Tibial artery (tissue), 4 donors: ENCODE measurements at places on chromosomes 1 and 21.
A peak's percentile ranks its signal among the peaks of the same experiment; 100 is the strongest.

DNA sequence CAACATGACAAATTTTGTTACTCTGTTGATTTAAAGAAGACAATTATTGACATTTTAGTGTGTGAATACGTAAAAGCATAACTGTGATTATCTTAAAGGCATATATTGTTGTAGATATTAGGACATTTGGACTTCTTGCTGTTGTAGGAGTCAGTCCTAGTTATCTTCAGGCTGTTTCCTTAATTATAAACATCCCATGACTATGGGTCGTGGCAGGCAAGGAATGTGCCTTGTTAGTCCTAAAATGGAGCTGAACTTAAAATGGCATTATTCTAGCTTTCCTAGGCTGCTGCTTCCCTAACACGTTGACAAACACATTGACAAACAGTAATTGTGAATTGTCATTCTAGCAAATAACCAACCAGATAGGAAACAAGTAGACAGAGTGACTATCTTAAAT, 4.4 kb upstream of the MPZL1 start:
- no peak for DNase-seq
- no peaks in the 10 kb centered on the region for H3K36me3 ChIP-seq
- H3K27me3 ChIP-seq, result no peaks in the 10 kb centered on the region
- H3K4me1 ChIP-seq, result no peaks in the 10 kb centered on the region
- H3K4me3 ChIP-seq, result no peak overlapping the region
- no peak overlapping the region for H3K27ac ChIP-seq

DNA sequence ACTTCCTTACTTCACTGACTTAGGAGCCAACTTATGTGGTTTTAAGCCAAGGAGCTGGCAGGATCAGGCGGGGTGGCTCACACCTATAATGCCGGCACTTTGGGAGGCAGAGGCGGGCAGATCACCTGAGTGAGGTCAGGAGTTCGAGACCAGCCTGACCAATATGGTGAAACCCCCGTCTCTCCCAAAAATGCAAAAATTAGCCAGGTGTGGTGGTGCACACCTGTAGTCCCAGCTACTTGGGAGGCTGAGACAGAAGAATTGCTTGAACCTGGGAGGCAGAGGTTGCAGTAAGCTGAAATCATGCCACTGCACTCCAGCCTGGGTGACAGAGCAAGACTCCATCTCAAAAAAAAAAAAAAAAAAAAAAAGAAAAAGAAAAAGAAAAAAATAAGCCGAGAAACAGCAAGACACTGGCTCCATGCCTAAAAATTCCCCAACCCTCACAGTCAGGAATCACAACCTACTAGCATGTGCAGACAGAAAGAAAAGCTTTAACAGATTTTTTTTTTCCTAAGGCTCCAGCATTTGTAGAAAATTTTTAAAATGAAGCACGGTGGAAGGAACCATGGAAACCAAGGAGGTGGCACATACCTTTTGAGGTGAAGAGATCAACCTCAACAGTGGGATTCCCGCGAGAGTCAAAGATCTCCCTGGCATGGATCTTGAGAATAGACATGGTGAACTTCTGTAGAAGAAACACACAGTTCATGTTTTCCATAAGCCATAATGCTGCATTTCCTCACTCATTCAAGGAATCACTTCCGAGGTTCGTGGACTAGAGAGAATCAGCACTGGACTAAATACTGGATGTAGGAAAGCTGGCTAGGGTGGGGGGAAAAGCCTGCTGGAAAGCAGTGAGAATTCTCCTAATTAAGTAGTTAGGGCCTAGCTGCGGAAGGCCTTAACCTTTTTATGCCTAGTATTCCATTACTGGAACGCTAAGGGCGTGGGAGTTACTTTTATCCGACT, 4.0 kb downstream of the ENO1 start:
- peaks cover 39% of the 10 kb centered on the region for H3K36me3 ChIP-seq
- peaks cover 59% of the 10 kb centered on the region for H3K4me1 ChIP-seq
- H3K27ac ChIP-seq, result peak overlapping the region; percentile 97
- H3K4me3 ChIP-seq, result no peak overlapping the region
- no peaks in the 10 kb centered on the region for H3K27me3 ChIP-seq

GRCh38 chr1:226738995-226739695, at the start of gene ITPKB:
Gene ITPKB, minus strand, starts transcription at chr1:226739282. Its CDS starts 1,824 bp downstream, at chr1:226737458.
- peak; percentile 56 for DNase-seq
- H3K4me1 ChIP-seq, result peaks cover 40% of the 10 kb centered on the region
- H3K27me3 ChIP-seq, result no peaks in the 10 kb centered on the region

DNA sequence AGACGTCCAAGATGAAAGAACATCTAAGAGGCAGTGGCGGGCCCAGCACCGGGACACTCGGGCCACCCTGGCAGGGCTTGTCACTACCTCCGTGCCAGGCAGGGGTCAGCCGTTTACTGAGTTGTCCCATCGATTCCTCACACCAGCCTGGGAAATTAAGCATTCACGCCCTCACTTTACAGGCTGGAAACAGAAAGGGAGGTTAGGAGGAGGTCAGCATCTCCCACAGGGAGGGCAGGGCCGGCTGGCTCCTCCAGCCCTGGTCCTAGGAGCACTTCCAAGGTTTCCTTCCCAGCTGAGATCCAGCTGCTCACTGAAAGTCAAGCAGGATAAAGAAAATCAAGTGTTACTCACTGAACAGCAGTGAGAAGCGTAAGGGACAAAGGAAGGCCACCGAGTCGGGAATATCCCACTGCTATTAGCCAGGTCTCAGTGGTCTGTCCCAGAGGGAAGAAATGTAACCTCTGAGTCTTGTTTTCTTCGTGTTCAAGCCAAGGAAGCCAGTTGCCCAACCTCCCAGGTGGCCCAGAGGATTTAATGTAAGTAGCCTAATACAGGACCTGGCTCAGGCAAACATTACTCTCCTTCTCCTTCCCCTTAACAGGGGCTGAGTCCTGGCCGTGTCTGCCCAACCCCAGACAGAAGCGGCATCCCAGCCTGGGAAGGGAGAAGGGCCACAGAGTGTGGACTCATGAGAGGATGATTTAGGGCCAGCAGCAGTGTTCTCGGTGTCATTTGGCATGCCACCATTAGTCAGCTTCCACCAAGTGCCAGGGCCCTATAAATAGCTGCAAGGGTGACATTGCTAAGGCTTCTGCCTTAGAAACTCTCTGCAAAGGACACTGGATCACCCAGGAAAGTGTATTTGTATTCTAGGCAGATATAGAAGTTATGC, 203.1 kb upstream of the GALNT2 start:
- peaks cover 6% of the 10 kb centered on the region for H3K4me1 ChIP-seq
- no peaks in the 10 kb centered on the region for H3K27me3 ChIP-seq
- DNase-seq, result peak; percentile 65
- no peaks in the 10 kb centered on the region for H3K36me3 ChIP-seq

DNA sequence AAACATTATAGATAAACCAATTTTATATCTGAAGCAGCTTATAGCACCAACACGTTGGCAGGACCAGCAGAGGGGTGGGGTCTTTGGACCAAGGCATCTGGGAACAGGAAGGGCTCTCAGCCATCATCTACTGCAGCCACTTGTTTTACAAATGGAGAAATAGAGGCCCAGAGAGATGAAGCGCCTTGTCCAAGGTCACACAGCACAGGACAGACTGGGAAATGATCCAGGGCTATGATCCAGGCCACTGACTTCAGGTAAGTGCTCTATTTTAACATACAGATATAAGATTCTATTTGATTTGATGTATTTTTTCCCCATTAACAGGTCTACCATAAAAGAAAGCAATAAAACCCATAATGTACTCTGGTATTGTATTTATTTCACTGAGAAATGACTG, 16.9 kb downstream of the GADD45A start:
- DNase-seq, result no peak
- no peaks in the 10 kb centered on the region for H3K27me3 ChIP-seq
- no peaks in the 10 kb centered on the region for H3K4me1 ChIP-seq
- no peak overlapping the region for H3K4me3 ChIP-seq

- H3K27ac ChIP-seq, result no peak overlapping the region
- no peaks in the 10 kb centered on the region for H3K4me1 ChIP-seq
- H3K36me3 ChIP-seq, result no peaks in the 10 kb centered on the region
These were observed 324.2 kb downstream of the SEC16B start for GRCh38 chr1:177645491-177646190.

- no peaks in the 10 kb centered on the region for H3K27me3 ChIP-seq
- H3K36me3 ChIP-seq, result no peaks in the 10 kb centered on the region
- H3K4me3 ChIP-seq, result no peak overlapping the region
These were observed 170.4 kb upstream of the ZC3H12A start for GRCh38 chr1:37303884-37304574.

GRCh38 chr1:168408884-168409283, 128.2 kb downstream of the TBX19 start:
- no peaks in the 10 kb centered on the region for H3K36me3 ChIP-seq
- no peak overlapping the region for H3K27ac ChIP-seq
- H3K4me3 ChIP-seq, result no peak overlapping the region

- no peaks in the 10 kb centered on the region for H3K27me3 ChIP-seq
- H3K4me1 ChIP-seq, result peaks cover 20% of the 10 kb centered on the region
- H3K36me3 ChIP-seq, result no peaks in the 10 kb centered on the region
- no peak for DNase-seq
These were observed 283.5 kb upstream of the SGIP1 start for GRCh38 chr1:66250478-66250877.

GRCh38 chr1:119275145-119276134, 93.1 kb upstream of the HAO2 start:
- no peaks in the 10 kb centered on the region for H3K36me3 ChIP-seq
- no peak overlapping the region for H3K27ac ChIP-seq
- H3K4me3 ChIP-seq, result no peak overlapping the region
- H3K27me3 ChIP-seq, result no peaks in the 10 kb centered on the region

DNA sequence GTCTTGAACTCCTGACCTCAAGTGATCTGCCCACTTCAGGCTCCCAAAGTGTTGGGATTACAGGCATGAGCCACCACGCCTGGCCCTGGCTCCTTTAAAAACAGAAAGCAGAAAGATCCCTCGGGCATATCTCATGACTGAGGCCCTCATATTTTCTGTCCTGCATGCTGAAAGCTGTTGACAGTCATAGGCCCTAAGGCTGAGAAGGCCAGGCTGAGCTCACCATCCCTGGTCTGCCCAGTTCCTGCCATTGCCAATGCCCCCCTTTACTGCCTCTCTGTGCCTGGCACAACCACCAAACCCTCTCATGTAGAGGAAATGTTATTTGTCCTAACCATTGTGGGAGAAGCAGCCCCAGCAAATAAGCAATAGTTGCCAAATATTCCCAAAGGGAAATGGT, 12.7 kb downstream of the CD34 start:
- H3K27ac ChIP-seq, result no peak overlapping the region
- no peak for DNase-seq
- no peaks in the 10 kb centered on the region for H3K4me1 ChIP-seq

GRCh38 chr1:207424570-207425131, 29.5 kb upstream of the CR2 start:
- no peak for DNase-seq
- H3K4me1 ChIP-seq, result no peaks in the 10 kb centered on the region
- H3K27me3 ChIP-seq, result no peaks in the 10 kb centered on the region
- no peak overlapping the region for H3K27ac ChIP-seq

GRCh38 chr1:211420845-211421454, 71.0 kb downstream of the RD3 start:
- no peak overlapping the region for H3K27ac ChIP-seq
- DNase-seq, result no peak
- no peak overlapping the region for H3K4me3 ChIP-seq
- H3K4me1 ChIP-seq, result no peaks in the 10 kb centered on the region
- no peaks in the 10 kb centered on the region for H3K27me3 ChIP-seq
- H3K36me3 ChIP-seq, result no peaks in the 10 kb centered on the region

DNA sequence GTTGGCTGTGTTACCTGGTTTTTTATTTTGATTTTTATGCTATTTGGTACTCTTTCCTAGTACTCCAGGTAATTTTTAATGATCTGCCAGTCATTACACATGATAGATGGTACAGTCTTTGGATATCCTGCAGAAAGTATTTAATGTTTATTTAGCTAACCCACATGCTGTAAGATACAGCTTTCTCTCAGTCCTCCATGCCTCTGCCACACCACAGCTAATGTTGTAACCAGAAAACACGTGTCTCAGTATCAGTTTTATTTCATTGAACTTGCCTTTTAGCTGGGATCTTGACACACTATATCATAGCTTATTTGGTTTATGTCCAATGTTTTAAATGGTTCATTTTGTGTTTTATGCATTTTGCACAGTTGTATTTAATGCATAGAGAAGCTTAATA, 1648.4 kb downstream of the KCNT2 start:
- H3K27ac ChIP-seq, result no peak overlapping the region
- DNase-seq, result no peak
- no peaks in the 10 kb centered on the region for H3K4me1 ChIP-seq
- no peaks in the 10 kb centered on the region for H3K36me3 ChIP-seq
- no peak overlapping the region for H3K4me3 ChIP-seq
- H3K27me3 ChIP-seq, result no peaks in the 10 kb centered on the region

- no peaks in the 10 kb centered on the region for H3K4me1 ChIP-seq
- H3K36me3 ChIP-seq, result no peaks in the 10 kb centered on the region
- DNase-seq, result no peak
- H3K4me3 ChIP-seq, result no peak overlapping the region
- no peaks in the 10 kb centered on the region for H3K27me3 ChIP-seq
- H3K27ac ChIP-seq, result no peak overlapping the region
These were observed 84.7 kb downstream of the DISP3 start for GRCh38 chr1:11563560-11564069.

DNA sequence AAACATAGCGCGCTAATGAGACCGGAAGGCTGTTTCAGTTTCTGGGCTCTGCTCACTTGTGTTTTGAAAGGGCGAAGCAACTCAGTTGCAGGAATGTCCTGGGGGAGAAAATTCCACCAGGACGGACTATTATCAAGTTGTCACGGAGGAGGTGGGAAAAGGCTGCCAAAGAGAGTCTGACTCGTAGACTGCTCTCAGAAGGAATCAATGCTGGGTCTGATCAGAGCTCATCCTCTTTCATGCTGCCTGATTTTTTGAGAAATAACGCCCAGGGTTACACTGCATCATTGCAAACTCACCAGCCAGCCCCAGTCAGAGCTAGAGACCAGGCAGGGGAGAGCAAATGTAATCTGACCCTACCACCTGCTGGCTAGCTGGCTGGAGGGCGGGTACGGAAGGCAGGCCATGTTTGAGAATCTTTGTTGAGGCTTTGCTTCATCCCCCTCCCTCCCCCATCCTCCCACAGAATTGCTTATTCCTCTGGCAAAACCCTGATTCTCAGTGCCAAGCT, 36.4 kb upstream of the BCL9 start:
- DNase-seq, result no peak
- no peaks in the 10 kb centered on the region for H3K36me3 ChIP-seq
- no peak overlapping the region for H3K27ac ChIP-seq
- H3K4me1 ChIP-seq, result peaks cover 10% of the 10 kb centered on the region
- H3K27me3 ChIP-seq, result no peaks in the 10 kb centered on the region
- no peak overlapping the region for H3K4me3 ChIP-seq

GRCh38 chr1:4736254-4736653, 81.8 kb downstream of the AJAP1 start:
- no peak overlapping the region for H3K4me3 ChIP-seq
- peaks cover 34% of the 10 kb centered on the region for H3K27me3 ChIP-seq
- no peaks in the 10 kb centered on the region for H3K4me1 ChIP-seq
- no peaks in the 10 kb centered on the region for H3K36me3 ChIP-seq
- no peak for DNase-seq
- H3K27ac ChIP-seq, result no peak overlapping the region

DNA sequence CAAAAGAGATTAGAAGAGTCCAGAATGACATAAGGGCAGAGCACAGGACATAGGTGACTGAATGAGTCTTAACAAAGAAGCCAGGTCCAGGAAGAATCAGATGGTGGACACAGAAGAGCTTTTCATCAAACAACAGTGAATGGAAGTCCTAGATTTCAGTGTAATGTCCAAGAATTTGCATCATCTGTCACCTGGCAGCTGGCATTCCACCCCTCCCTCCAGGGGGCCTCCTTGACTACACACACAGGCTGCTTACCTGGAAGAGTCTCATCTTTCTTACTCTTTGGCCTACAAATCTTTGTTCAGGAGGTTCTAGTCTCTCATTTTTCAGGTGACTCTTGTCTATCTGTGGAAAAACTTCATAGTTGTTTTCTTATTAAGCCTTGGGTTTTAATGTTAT, 36.2 kb downstream of the GORAB start:
- H3K27ac ChIP-seq, result no peak overlapping the region
- H3K4me3 ChIP-seq, result no peak overlapping the region
- peaks cover 12% of the 10 kb centered on the region for H3K4me1 ChIP-seq
- no peaks in the 10 kb centered on the region for H3K36me3 ChIP-seq
- DNase-seq, result no peak
